Natural killer cell treated with Interleukin-12 subunit alpha and Interleukin-12 subunit beta and Interleukin-15 and Interleukin-18, amount 100 ng/mL, for 72 hours (primary cell): ENCODE measurements at places on chromosomes 3 and 15. TPM values are rescaled to one million over a fixed set of nuclear protein-coding genes. Genes with fewer than 3 reads are reported as not detected.

IL17RD gene
- total RNA-seq, result not detected

DISP2 gene
- total RNA-seq, result 1.00 TPM

SLC41A3 gene
- 30.4 TPM for total RNA-seq

DNA sequence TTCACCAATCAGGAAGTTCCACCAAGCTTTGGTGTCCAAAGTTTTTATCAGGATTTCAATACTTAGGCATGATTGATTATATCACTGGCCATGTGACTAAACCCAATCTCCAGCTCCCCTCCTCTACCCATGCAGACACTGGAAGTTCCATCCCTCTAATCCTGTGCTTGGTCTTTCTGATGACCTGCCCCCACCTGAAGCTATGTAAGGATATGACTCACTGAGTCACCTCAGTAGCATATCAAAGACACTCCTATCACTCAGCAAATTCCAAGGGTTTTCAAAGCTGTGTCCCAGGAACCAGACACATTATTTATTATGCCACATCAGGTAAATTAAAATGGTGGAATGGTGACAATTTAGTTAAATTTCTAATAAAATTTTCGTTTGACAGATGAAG is 158.9 kb downstream of the TAFA4 start:
- no peaks in the 10 kb centered on the region for H3K4me1 ChIP-seq
- peaks cover under 1% of the 10 kb centered on the region for H3K36me3 ChIP-seq
- DNase-seq, result no peak
- no peak overlapping the region for H3K27ac ChIP-seq

FEZF2 gene
- not detected for total RNA-seq

DNA sequence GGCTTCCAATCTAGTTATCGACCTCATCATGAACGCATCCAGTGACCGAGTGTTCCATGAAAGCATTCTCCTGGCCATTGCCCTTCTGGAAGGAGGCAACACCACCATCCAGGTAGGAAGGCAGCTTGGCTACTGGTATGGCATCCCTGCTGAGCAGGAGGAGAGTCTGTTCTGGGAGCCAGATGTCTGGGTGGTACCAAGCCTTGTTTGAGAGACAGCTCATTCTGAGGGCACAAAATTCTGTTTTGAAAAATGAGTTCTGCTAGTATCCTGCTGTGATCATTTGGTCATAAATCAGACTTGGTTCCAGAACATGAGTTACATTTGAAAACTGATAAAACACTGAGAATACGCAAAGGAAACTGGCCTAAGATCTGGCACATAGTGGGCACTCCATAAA is 242.1 kb downstream of the ITPR1 start:
- peaks cover 52% of the 10 kb centered on the region for H3K36me3 ChIP-seq
- DNase-seq, result no peak
- peaks cover 80% of the 10 kb centered on the region for H3K4me1 ChIP-seq
- H3K27me3 ChIP-seq, result no peaks in the 10 kb centered on the region
- H3K27ac ChIP-seq, result peak overlapping the region; percentile 62
- no peak overlapping the region for H3K4me3 ChIP-seq

EXD1 gene
- total RNA-seq, result not detected

- no peaks in the 10 kb centered on the region for H3K4me1 ChIP-seq
- no peak overlapping the region for H3K27ac ChIP-seq
- H3K36me3 ChIP-seq, result no peaks in the 10 kb centered on the region
These were observed 43.8 kb upstream of the CMTM8 start for GRCh38 chr3:32194653-32195052.

PP2D1 gene
- total RNA-seq, result not detected

DNA sequence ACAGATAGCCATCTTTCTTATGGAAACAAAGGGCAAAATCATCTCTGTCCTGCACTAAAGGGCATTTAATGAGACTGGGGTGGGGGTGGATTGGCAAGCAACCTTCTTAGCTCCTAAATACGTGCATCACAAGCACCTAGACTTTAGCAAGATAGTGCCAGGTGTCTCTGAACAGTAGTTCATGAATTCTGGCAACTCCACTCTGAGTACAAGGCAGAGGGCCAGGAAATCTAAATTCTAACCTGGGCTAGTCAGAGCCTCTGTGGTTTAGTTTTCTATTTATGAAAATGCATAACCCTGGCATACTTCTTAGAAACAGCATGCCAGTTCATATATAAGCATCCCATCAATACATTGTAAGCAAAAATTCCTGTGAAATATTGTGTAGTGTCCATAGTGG is 788.5 kb downstream of the MCTP2 start:
- peaks cover 6% of the 10 kb centered on the region for H3K27me3 ChIP-seq
- no peaks in the 10 kb centered on the region for H3K36me3 ChIP-seq
- no peak for DNase-seq
- H3K4me3 ChIP-seq, result no peak overlapping the region
- H3K4me1 ChIP-seq, result no peaks in the 10 kb centered on the region

GLDN gene
- not detected for total RNA-seq

- H3K27ac ChIP-seq, result no peak overlapping the region
- no peak for DNase-seq
- no peaks in the 10 kb centered on the region for H3K4me1 ChIP-seq
- no peak overlapping the region for H3K4me3 ChIP-seq
These were observed 144.0 kb upstream of the MYRIP start for GRCh38 chr3:39665441-39665840.

ISG20 gene
- 21.8 TPM for total RNA-seq

HRG gene
- total RNA-seq, result not detected

SPINT1 gene
- total RNA-seq, result 1.5 TPM

DNA sequence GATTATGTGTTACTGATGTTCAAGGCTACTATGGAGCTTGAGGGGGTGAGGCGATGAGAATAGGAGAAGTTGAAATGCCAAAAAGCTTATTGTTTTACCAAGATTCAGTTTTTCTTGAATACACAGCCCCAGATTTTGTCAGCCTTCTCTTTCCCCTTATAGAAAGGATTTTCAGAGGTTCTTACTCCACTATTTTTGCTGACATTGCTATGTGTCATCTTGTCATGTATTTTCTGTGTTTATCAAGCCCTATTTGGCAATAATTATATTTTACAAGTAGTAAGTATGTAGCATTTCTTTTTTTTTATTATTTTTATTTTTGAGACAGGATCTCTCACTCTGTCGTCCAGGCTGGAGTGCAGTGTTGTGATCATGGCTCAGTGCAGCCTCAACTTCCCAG is 133.1 kb downstream of the ATG7 start:
- DNase-seq, result no peak
- peaks cover 3% of the 10 kb centered on the region for H3K4me1 ChIP-seq

GRCh38 chr3:172102123-172102882 is 62.9 kb downstream of the FNDC3B start:
- peak overlapping the region; percentile 95 for H3K27ac ChIP-seq
- H3K4me1 ChIP-seq, result peaks cover 75% of the 10 kb centered on the region
- peak overlapping the region; percentile 75 for H3K4me3 ChIP-seq
- no peaks in the 10 kb centered on the region for H3K36me3 ChIP-seq

C3orf22 gene
- not detected for total RNA-seq

GRCh38 chr3:117281371-117281770 is 571.8 kb downstream of the TUSC7 start:
- no peak overlapping the region for H3K27ac ChIP-seq
- no peak overlapping the region for H3K4me3 ChIP-seq
- no peaks in the 10 kb centered on the region for H3K4me1 ChIP-seq

PLEKHO2 gene
- 31.2 TPM for total RNA-seq

DNA sequence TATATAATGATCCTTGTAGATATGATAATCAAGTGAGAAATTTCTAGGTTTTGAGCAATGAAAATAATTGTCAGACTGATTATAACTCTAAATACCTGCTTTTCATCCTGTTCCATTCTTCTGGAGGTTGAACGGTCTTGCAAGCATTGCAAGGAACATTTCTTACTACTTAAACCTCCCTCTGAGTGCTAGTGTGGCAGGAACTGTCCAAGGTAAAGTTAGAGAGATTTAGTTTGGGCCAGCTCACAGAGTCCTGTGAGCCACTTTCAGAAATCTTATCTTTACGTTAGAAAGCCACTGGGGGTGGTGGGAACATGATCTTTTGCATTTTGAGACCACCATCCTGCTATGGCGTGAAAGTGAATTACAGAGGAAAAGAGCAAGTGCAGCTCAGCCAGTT is 121.1 kb upstream of the NPHP3 start:
- H3K27ac ChIP-seq, result no peak overlapping the region
- H3K27me3 ChIP-seq, result no peaks in the 10 kb centered on the region
- no peak overlapping the region for H3K4me3 ChIP-seq
- no peaks in the 10 kb centered on the region for H3K4me1 ChIP-seq
- no peaks in the 10 kb centered on the region for H3K36me3 ChIP-seq

GRCh38 chr3:182618981-182619591 is 174.2 kb upstream of the ATP11B start:
- H3K4me3 ChIP-seq, result no peak overlapping the region
- no peaks in the 10 kb centered on the region for H3K27me3 ChIP-seq
- H3K36me3 ChIP-seq, result no peaks in the 10 kb centered on the region
- no peak for DNase-seq
- H3K4me1 ChIP-seq, result no peaks in the 10 kb centered on the region
- no peak overlapping the region for H3K27ac ChIP-seq

DNA sequence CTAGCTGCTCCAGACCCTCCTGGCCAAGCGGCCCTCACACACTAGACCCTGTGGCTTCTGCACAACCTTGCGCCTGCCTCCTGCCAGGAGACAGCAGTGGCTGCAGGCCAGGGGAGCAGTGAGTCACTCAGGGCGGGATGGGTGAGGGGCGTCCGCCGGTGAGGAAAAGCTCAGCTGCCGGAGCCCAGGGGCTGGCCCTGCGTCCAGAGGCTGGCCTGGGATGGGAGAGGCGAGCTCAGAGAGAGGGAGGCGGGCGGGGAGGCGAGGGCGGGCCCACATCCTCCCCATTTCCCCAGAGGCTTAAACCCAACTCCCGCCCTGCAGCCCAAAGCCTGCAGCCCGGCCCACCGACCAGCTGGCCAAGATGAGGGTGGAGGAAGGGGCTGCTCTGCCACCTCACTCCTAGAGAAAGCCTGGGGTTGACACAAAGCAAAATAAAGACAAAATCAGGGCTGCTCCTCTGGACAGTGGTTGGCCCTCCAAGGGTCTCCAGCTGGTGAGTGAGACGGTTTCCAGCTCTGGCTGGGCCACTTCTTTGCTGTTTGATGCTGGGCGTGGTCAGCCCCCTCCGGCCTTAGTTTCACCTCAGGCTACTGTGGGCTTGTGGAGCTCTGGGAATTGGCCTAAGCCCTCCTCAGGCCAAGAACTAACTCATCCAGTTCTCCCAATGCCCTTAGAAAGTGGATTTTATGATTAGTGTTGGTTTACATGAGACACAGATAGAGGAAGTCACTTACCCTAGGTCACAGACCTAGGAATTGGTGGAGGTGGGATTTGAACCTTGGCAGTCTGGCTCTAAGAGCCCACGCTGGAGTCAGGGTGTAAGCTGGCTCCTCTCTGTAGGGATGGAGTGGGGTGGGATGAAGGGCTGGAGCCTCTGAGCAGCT is 50.6 kb downstream of the IQSEC1 start:
- H3K27me3 ChIP-seq, result no peaks in the 10 kb centered on the region
- H3K4me3 ChIP-seq, result no peak overlapping the region
- peaks cover 22% of the 10 kb centered on the region for H3K4me1 ChIP-seq
- no peaks in the 10 kb centered on the region for H3K36me3 ChIP-seq
- DNase-seq, result no peak
- H3K27ac ChIP-seq, result peak overlapping the region; percentile 86
